ENCODE measurements at places on chromosomes 2 and 18.

GRCh38 chr2:107466984-107467773 lies 359.5 kb upstream of the RGPD4 start:
- DNase-seq: no peak

- DNase-seq: peak; percentile 65
These were observed 50.1 kb upstream of the LPIN2 start for GRCh38 chr18:3062798-3063680.

DNA sequence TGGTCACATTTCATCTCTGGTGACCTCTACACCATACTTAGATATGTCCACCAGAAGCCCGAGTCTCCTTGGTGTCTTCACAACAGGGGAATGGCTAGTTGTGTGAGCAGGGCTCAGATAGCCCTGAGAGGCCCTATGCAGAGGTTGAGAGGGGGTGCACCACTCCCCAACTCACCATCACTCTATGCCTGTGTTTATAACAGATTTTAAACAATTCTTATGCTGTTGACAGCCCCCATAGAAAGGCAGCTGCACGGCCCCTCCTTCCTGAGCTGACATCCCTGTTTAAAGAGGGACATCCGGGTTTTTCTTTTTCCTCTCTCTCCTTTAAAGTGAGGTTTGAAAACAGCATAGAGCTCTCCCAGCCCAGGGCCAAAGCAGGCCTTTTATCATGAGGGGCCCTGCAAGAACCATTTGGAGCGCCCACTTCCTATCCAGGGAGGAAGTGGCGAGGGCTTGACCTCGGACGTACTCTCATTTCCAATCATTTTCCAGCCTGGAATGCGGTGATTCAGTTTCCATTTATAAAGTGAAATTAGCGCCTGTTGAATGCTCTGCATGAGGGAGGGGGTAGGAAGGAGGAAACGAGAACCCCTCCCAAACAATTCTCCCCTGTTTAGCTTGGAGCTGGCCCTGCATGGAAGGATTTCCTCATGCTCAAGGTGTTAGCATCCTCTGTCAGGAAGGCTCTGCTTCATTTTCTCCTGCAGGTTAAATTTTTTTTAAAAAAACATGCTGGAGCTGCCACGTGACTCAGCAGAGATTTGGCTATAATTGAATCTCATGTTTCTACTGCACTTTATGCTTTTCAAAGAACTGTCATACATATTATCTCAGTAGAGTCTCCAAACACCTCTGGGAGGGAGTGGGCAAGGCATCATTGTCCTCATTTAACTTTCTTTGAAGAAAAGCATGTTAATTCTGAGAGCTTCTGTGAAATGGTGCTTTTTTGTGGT lies 117.5 kb downstream of the DDX1 start:
- DNase-seq: no peak

DNA sequence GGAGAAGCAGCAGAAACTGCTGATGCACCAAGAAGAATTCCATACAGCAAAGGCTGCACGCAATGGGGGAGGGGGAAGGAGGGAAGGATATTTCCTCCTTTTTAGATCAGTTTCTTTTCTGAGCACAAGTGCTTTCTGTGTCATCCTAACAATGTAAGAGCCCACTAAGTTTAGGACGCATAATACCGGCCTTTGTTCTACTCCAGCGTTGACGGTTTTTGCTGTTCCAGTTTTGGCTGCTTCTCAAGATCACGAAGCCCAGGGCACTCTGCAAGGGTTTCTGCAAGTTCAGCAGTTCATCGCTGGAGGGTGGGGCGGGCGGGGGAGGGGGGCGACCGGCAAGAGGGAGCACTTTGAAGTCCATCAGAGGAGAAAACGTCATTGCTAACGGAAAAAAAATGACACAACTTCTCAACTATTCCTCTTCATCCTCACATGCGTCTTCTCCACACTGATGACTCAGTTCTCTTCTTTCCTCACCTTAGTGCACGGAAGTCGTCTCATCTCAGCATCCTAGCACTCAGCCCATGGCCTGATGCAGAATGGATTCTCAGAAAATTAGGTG lies 8.7 kb downstream of the FAM178B start:
- DNase-seq: peak; percentile 30

Data from uterus (tissue), 4 donors.